ENCODE measurements at places on chromosomes 6 and 20. TPM values are rescaled to one million over a fixed set of nuclear protein-coding genes. Genes with fewer than 3 reads are reported as not detected.
A peak's percentile ranks its signal among the peaks of the same experiment; 100 is the strongest.

COL21A1 gene
- total RNA-seq: 0.53 TPM

TTLL9 gene
- 0.41 TPM for total RNA-seq

- H3K36me3 ChIP-seq: no peaks in the 10 kb centered on the region
- H3K27me3 ChIP-seq: no peaks in the 10 kb centered on the region
- DNase-seq: no peak
Observed at GRCh38 chr6:140897804-140898573, 1234.7 kb upstream of the GJE1 start.

GRCh38 chr20:7285918-7286556 is 518.6 kb downstream of the BMP2 start:
- no peak overlapping the region for H3K4me3 ChIP-seq
- no peaks in the 10 kb centered on the region for H3K4me1 ChIP-seq
- peak; percentile 62 for DNase-seq
- peaks cover 3% of the 10 kb centered on the region for H3K27me3 ChIP-seq

DNA sequence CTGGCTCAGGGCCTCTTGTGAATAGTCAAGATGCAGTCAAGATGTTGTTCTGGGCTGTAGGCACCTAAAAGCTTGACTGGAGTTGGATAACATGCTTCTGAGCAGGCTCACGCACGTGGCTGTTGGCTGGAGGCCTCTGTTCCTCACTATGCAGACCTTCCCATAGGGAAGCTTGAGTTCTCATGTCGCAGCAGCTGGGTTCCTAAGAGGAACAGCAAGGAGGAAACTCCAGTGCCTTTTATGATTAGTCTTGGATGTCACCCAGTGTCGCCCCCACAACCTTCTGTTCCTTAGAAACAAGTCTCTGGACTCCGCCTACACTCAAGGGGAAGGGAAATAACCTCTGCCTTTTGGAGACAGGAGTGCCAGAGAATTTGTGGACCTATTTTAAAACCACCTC is 210.7 kb downstream of the BCAS1 start:
- no peaks in the 10 kb centered on the region for H3K27me3 ChIP-seq
- H3K4me3 ChIP-seq: no peak overlapping the region
- no peak for DNase-seq
- H3K36me3 ChIP-seq: no peaks in the 10 kb centered on the region

GRCh38 chr20:14830466-14830865 is 493.1 kb upstream of the FLRT3 start:
- DNase-seq: no peak
- H3K4me3 ChIP-seq: no peak overlapping the region
- H3K27me3 ChIP-seq: peaks cover 4% of the 10 kb centered on the region
- no peaks in the 10 kb centered on the region for H3K36me3 ChIP-seq
- H3K4me1 ChIP-seq: no peaks in the 10 kb centered on the region

DNA sequence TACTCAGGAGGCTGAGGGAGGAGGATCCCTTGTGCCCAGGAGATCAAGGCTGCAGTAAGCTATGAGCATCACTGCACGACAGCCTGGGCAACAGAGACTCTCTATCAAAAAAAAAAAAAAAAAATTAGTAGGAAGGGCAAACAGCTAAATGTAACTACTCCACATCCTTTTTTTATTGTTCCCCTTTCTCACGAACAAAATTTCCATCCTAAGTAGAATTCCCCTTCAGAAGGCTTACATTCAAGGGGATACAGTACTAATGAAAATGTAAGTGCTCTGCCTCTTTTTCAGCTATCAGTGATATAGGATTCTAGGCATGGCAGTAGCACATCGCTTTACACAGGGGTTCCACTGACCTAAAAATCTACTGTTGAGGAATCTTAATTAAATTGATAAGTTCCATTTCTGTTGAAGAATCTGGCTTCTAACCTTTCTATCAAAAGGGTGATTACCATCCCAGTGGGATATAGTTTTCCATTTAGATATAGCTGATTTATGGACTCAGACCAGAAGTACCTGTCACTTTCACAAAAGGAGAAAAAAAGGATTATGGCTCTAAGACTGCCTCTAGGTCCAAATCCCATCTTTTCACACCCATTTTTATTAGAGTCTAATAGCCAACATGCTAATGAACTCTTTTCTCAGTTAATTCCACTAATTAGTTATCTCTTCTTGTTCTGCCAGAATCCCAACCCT is 2.6 kb downstream of the B4GALT5 start:
- H3K27ac ChIP-seq: no peak overlapping the region
- no peak for DNase-seq
- H3K4me1 ChIP-seq: peaks cover 5% of the 10 kb centered on the region
- H3K4me3 ChIP-seq: no peak overlapping the region
- no peaks in the 10 kb centered on the region for H3K27me3 ChIP-seq

All from astrocyte (in vitro differentiated cells and primary cell).